ENCODE measurements at places on chromosomes 1 and 21.
A peak's percentile ranks its signal among the peaks of the same experiment; 100 is the strongest.

DNA sequence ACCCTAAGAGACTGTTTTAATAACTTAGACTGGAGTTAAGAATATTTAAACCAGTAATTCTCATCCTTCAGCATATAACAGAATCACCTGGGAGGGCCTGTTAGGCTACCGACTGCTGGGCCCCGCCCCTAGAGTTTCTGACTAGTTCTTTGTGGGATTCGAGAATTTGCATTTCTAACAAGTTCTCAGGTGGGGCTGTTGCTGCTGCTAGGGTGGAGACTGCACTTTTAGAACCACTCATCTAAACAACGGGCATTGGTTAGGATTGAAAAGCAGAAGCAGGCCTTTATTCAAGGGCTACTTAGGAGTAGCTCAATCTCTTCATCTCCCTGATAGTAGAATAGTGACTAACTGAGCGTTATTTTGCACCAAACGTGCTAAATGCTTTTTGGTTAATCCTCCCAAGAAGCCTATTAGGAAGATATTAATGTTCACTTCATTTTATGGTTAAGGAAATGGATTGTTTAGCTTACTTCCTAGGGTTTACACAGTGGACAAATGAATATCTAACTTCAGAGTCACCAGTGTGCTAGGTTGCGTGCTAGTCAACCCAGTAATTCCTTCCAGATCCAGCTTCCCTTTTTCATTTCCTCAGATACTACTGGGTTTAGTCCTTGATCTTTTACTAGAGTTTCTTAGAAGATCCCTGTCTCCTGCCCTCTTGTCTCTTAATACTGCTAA lies 31.1 kb upstream of the UAP1 start:
- DNase-seq: no peak

- DNase-seq: no peak
Measured at GRCh38 chr1:231385416-231385748, 36.7 kb downstream of the EGLN1 start.

- DNase-seq: no peak
Measured at GRCh38 chr1:31891280-31891679, 46.9 kb downstream of the PTP4A2 start.

DNA sequence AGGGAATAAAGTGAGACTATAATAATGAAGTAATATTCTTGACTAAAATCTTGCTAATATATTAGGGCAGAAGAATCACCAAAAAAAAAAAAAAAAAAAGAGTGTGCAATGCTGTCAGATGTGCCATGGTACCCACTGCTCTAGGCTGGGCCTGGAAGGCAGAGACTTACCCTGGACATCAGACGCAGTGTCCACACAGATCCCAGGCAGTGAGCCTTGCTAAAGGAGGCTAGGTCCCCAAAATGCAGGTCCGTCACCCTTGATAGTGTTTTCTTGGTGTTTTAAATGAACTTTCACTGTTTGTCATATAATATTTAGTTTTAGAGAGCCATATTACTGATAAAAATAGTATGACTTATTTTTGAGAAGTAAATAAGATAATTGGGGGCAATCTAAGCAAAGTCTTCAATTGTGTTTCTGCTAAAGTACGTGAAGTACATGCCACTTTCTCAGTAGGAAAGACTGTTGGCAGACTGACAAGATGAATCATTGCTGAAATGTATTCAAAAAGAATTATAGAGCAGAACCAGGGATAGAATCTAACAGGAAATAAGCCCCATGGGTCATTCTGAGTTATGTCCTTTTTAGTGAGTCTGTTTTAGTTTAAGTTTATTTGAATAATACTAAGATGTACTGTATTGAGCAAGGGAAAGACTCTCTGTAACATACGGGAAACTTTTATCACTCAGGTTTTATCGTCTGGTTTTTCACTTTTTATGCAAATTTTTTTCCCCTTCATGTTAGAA lies 74.6 kb upstream of the PDC start:
- peak; percentile 98 for DNase-seq

GRCh38 chr1:34656731-34657130 lies 98.1 kb upstream of the GJB5 start:
- DNase-seq: no peak

DNA sequence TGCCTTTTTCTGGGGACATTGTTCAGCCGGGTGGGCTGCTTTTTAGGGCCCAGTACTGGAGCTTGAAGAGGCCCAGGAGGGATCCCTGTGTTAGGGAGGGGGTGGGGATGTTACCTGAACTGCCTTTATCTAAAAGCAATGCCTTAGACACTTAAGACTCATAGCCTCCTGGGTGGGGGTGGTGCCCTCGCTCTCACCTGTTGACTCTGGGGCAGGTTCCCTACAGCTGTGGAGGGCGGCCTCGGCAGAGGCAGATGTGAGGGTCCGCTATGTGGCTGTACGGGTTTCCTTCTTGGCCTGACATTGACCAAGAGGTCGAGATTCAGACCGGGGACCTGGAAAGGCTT lies 716 bp downstream of the INAVA start:
- DNase-seq: no peak

- DNase-seq: no peak
Measured at GRCh38 chr1:15002325-15002724, 151.2 kb upstream of the TMEM51 start.

Data from fibroblast of upper back skin (primary cell).